ENCODE measurements at places on chromosomes 7 and 10. TPM values are rescaled to one million over a fixed set of nuclear protein-coding genes. Genes with fewer than 3 reads are reported as not detected.

The RAB19 gene
- 0.26 TPM for total RNA-seq

The NPY4R gene
- not detected for total RNA-seq

The TMEM140 gene
- 8.3 TPM for total RNA-seq

The ADRA2A gene
- total RNA-seq: 40.3 TPM

The SLC4A2 gene
- total RNA-seq: 108 TPM

The NPFFR1 gene
- 0.24 TPM for total RNA-seq

The CNPY4 gene
- 22.0 TPM for total RNA-seq

The TACR2 gene
- total RNA-seq: 1.2 TPM

GRCh38 chr7:47525066-47525623 is 56.8 kb downstream of the TNS3 start:
- no peak overlapping the region for H3K4me3 ChIP-seq
- no peaks in the 10 kb centered on the region for H3K27me3 ChIP-seq
- H3K4me1 ChIP-seq: peaks cover 12% of the 10 kb centered on the region
- no peaks in the 10 kb centered on the region for H3K36me3 ChIP-seq

DNA sequence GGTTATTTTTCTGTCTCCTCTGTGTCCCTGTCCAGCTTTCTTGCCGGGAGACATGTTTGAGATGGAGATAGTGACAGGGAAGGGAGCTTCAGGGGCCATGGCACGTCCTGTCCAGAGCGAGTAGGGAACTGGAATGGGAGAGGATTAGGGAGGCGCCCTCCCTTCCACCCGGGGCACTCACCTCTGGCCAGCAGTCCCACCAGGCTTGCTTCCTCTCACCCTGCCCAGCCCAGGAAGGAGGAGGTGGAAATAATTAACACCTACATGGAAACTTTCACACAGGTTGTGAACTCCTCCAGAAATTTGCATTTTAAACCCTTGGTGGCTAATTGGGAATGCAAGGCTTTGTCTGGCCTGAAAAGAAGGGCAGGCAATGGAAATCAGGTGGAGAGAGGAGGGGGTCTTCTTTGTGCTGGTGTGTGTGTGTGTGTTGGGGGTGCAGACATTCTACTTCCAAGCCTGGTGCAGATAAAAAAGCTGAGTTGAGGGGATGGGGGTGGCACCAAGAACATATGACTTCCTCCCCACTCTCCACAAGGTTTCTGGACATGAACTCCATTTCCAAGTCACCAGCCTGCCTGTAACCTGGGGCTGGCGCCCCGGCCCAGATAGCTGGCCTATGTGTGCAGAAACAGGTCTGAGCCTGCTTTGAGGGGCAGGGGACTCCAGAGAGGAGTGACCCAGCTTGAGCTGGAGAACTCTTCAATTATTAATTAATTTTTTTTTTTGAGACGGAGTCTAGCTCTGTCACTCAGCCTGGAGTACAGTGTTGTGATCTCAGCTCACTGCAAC is 199.4 kb downstream of the CYP26A1 start:
- no peaks in the 10 kb centered on the region for H3K36me3 ChIP-seq
- H3K27me3 ChIP-seq: no peaks in the 10 kb centered on the region
- H3K27ac ChIP-seq: no peak overlapping the region
- no peak for DNase-seq
- H3K4me3 ChIP-seq: no peak overlapping the region
- no peaks in the 10 kb centered on the region for H3K4me1 ChIP-seq

- no peak overlapping the region for H3K4me3 ChIP-seq
- H3K27ac ChIP-seq: no peak overlapping the region
- DNase-seq: no peak
- H3K4me1 ChIP-seq: peaks cover 18% of the 10 kb centered on the region
Observed at GRCh38 chr10:19920075-19920726, 104.0 kb downstream of the PLXDC2 start.

DNA sequence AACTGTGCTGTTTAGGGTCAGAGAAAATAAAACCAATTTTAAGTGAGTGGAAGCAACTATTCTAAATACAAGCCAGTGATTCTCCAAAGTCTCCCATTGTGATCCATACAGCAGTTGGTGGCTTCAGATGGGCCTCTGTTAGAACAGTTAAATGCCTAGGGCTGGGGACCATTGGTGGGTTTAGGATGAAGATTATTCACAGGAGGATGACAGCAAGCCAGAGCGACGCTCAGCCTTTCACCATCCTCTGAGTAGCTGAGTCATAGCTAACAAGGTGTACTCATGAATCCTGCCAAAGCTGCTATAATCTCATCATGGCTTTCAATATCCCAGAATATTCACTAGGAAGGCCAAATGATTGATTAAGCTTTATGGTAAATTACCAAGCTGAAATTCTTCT is 39.6 kb downstream of the STARD3NL start:
- DNase-seq: no peak
- no peaks in the 10 kb centered on the region for H3K36me3 ChIP-seq
- no peak overlapping the region for H3K4me3 ChIP-seq
- peaks cover 2% of the 10 kb centered on the region for H3K4me1 ChIP-seq

DNA sequence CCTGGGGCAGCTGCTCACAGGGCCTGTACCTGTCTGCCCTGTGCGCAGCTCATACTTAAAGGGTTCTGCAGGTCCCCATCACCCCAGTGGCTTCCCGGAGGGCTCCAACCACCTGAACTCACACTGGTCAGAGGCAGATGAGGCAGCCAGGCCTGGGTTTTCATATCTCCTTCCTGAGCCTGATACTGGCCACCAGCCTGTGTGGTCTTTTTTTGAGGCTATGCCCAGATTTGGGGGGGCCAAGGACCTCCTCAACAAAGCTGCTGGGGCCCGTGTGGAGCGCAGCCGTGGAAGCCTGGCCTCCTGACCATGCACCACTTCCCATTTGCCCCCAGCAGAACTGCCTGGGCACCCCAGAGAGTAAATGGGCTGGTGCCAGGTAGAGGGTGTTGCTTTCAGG is 25.7 kb downstream of the PNLIPRP2 start:
- no peak overlapping the region for H3K27ac ChIP-seq
- DNase-seq: no peak
- H3K4me3 ChIP-seq: no peak overlapping the region
- H3K4me1 ChIP-seq: no peaks in the 10 kb centered on the region
- H3K27me3 ChIP-seq: no peaks in the 10 kb centered on the region

- no peak overlapping the region for H3K27ac ChIP-seq
- H3K27me3 ChIP-seq: no peaks in the 10 kb centered on the region
Observed at GRCh38 chr10:127991543-127992255, 84.8 kb downstream of the PTPRE start.
